ENCODE measurements at places on chromosomes 1 and 21. TPM values are rescaled to one million over a fixed set of nuclear protein-coding genes. Genes with fewer than 3 reads are reported as not detected.
A peak's percentile ranks its signal among the peaks of the same experiment; 100 is the strongest.

Gene CD1E
- not detected for total RNA-seq

DNA sequence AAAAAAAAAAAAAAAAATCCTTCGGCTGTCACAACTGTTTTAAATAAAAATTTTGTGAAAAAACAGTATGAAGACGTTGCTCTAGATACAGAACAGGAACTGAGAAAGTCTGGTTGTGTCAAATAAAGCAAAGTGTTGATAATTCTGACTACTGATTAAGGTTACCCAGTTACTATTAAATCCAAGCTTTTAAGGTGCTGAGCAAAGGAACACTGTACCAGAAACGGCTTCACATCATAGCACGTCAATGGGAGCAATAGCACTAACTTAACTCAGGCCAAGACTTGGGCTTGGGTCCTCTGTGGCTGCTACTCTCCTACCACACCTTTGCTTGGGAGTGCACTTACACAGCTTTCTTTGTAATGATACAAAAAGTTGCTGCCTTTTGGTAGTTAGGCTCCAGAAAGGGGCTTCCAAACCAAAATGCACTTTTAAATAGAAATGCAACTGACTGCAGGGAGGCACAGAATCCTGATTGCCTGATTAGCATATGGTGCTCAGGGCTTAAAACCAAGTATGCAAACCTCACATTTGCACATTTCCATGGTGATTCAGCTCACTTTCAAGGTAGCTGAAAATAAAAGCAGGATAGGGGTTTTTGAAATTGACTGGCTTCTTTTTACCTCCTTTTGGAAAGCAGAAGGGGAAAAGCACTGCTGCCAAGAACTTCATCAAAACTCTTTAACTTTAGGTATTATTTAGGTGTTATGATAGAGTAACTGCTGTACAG is 6.3 kb downstream of the MCL1 start:
- no peak for DNase-seq

DNA sequence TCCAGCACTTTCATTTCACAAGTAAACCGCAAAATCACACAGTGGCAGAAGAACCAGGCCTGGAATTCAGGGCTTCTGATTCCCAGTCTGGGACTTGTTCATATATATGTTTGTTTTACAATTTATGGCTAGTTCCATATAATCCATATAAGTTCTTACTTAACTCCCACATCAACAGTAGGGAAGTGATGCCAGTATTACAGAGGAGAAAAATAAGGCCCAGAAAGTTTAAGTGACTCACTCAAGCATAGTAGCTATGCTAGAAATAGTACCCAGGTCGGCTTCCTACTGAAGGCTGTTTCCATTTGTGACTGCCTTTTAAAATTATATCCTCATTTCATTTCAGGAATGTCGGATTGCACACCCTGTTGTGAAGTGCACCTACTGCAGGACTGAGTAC is 1.4 kb downstream of the FAM76A start:
- no peak for DNase-seq

- DNase-seq = no peak
Observed at GRCh38 chr1:115797486-115797885, 29.0 kb upstream of the CASQ2 start.

GRCh38 chr1:97630948-97631347 is 289.9 kb downstream of the DPYD start:
- DNase-seq = no peak

Gene RNF207
- total RNA-seq = 6.3 TPM

DNA sequence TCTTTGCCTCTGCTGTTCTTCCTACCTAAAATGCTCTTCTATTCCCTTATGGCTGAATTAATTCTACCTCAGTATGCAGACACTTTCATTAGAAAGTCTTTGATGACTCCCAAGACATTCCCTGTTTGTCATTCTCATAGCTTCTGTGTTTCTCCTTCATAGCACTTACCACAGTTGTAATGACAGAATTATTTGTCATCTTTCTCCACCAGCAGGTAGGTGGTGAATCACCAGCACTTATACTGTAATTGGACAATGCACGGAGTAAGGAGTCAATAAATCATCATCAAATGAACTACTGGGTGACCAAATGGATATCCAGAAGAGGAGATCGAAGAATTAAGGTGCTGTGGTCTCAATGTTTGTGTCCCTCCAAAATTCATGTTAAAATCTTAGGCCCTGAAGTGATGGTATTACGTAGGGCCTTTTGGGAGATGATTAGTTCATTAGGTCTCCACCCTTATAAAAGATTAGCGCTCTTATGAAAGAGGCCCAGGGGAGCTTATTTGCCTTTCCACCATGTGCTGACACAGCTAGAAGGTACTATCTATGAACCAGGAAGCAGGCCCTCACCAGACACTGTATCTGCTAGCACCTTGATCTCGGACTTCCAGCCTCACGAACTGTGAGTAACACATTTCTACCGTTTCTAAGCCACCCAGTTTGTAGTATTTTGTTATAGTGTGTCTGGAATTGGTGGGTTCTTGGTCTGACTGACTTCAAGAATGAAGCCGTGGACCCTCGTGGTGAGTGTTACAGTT is 2.4 kb upstream of the CCT8 start:
- peak; percentile 76 for DNase-seq

GRCh38 chr1:229547542-229547941 is 11.0 kb downstream of the ABCB10 start:
- no peak for DNase-seq

DNA sequence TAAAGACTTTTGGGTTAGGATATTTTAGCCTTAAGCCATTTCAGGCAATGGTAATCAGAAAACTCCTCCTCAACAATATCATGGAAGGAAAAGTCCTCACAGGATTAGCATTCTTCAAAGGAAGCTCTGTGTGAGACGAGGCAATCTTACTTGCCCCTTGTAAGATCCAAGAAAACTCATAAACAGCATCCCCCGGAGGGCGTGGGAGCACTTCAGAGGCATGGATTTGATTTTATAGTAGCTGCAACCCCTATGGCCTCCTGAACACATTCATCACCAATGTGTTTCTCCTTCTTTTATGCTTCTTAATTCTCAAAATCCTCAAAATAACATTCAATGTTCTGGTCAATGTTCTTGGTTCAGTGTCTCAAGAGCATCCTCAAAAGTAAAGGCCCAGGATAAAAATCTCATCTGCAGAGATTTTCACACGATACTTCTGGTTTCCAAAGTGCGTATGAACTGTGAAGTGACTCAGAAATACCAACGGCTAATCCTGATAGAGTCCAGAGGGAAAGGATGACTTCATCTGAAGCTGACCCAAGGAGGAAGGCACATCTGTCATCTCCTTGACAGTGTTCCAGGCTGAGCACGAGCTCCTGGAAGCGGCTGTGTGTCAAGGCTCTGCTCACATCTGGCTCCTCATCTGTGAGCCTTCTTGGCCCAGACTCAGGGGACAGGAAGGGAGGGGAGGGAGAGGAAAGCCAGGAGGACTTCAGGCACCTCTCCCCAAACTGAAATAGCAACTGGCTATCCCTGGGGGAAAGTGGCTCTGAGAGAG is 49.3 kb upstream of the PSEN2 start:
- DNase-seq = peak; percentile 98

DNA sequence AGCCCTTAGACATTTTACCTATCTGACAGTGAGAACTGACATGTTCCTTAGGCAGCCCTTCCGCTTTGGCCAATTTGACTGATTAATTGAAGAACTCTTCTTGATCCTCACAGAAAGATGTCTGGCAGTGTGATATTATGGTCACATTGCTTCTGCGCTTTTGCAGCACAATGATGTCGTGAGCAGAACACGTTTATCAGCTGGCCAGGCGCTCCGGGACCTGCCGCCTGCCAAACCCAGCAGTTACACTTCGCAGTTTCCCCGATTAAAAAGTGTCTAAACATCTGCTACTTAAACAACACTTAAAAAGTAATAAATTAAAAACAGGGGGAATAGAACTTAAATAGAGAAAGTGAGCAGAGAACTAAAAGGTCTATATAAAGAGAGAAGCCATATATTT is 103.5 kb upstream of the ETS2 start:
- DNase-seq = no peak

Gene OR10X1
- total RNA-seq = not detected

Gene FAM163A
- total RNA-seq = 0.10 TPM

GRCh38 chr21:38899277-38899947 is 93.7 kb downstream of the ETS2 start:
- DNase-seq = no peak

DNA sequence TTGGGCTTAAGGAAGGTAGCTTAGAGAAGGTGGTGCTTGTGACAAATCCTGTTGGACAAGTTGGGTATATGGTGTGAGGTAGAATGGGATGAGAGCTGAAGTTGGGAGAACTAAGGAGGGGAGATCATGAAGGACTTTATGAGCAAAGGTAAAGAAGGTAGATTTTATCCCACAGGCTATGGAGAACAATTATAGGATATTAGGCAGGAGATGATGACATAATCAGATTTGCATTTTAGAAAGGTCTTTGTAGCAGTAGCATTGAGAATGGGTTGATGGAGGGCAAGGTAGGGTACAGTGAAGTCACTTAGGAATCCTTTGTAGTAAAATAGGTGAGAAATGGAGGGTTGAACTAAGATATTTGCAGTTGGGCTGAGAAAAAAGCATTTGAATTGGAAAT is 14.9 kb upstream of the TCHH start:
- DNase-seq = no peak

Gene SIM2
- 5.1 TPM for total RNA-seq

DNA sequence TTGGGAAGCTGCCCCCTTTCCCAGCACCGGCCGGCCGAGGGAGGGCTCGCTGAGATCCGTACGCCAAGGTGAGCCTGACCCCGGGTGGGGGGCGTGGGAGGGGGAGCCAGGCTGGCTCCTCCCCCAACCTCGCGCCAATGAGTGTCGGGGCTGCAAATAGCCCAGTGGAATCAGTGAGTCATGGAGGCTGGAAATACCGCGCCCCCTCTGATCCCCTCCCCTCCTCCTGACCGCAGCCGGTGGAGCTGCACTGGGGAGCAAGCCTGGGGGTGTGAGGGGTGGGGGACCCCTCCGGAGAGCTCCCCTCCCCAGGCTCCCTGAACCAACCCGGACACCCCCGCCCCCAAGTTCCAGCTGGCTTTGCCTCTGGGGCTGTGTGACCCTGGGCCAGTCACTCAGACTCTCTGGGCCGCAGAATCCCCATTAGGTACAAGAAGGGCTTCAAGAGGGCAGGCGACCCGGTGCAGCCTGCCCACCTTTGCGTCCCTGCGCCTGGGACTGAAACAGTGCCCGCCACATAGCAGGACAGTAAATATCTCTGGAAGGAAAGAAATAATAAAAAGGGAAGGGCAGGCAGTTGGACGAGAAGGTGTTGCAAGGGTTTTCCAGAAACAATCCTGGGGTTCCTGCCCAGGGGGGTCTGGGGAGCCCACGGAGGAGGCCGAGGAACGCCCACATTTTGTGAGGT is 4.5 kb downstream of the HSPB7 start:
- DNase-seq = peak; percentile 66

Gene EXO1
- 71.4 TPM for total RNA-seq

Gene PCBP3
- 0.31 TPM for total RNA-seq

DNA sequence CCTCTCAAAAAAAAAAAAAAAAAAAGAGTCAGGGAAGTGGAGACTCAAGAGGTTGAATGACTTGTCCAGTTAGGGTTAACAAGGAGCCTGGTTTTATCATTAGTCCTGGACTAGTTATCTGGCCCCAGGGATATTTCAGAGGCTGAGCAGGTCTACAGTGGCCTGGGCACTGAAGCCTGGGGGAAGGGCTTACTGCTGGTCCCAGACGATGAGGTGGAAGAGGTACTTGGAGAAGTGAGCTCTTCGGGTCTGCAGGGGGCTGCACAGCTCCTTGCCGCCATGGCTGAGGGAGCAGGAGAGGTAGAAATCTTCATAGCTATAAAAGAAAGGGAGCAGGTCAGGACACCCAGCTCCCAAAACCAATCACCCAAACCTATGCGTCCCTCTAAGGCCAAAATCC is 40.1 kb downstream of the PIK3C2B start:
- DNase-seq = no peak

DNA sequence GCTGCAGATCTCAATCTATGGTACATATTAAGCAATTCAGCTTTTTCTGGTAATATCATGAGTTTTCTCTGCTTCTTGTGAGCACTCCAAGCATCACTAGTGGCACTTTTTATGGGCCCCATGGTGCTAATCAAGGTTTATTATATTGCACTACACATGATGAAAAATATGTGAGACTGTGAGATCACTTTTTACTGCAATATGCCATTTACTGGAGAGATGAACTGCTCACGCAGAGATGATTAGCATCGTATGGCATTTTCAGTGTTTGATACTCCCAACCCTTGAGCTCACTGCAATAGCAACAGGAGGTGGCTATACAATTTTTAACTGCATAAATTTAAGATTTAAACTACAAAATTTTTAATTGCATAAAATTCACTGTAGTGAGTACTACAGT is 8.7 kb upstream of the KCNK1 start:
- DNase-seq = no peak

GRCh38 chr1:152928671-152929070 is 18.3 kb upstream of the SPRR5 start:
- no peak for DNase-seq

DNA sequence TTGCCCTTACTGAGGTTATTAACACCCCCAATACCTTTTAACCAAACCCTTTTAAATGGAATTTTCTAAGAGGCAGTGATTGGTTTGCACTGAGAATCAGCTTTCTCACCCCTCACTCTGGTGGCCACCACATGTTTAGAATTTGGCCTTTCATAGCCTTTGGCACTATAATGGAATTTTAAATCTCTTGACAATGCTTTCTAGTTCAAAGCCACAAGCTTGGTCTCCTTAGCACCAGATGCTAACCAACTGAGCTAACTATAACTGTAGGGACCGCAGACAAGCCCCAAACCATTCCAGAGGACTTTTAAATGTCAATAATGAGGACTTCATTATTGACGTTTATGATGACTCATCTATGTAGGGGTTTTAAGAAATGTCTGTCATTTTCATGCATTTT is 238.7 kb upstream of the SNX7 start:
- no peak for DNase-seq

GRCh38 chr1:35558374-35559316 is 1.0 kb downstream of the NCDN start:
- DNase-seq = no peak

DNA sequence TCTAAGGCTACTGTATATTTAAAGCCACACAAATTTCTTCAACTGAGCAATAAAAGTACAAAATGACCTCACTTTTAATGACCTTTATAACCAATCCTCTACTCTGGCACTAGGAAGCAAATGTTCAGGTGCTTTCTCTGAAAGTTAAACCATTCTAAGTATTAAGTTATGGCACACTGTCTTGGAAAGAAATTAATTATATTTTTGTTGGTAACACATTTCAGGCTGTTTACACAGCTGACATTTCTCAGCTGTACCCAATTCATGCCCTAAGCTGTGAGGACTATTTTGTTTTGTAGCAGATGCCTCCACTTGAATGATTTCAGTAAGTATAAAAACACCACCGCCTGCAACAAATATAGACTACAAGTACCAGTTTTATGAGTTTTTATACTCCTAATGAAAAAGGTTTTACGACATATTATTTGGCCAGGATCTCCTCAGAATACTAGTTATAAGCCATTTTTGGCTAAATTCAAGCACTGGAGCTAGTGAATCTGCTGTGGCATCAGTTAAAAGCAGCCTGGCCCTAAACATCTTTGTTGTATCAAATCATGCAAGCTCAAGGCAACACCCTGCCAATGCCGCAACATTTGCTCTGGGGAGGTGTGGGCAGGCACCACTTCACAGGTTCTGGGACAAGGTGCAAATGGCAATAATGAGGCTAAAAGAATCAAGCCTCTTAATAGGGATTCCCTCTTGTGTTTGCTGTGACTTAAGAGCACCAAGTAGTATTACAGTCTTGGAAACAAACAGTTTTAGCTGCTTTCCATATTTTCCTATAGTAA is 228.4 kb upstream of the DMRTA2 start:
- no peak for DNase-seq

- DNase-seq = no peak
Observed at GRCh38 chr1:54557671-54558355, 9.8 kb downstream of the ACOT11 start.

Gene NHLH1
- total RNA-seq = not detected
